ENCODE measurements at places on chromosomes 12 and 14.

GRCh38 chr12:82596483-82596882, 90.2 kb upstream of the TMTC2 start:
- DNase-seq, result no peak

DNA sequence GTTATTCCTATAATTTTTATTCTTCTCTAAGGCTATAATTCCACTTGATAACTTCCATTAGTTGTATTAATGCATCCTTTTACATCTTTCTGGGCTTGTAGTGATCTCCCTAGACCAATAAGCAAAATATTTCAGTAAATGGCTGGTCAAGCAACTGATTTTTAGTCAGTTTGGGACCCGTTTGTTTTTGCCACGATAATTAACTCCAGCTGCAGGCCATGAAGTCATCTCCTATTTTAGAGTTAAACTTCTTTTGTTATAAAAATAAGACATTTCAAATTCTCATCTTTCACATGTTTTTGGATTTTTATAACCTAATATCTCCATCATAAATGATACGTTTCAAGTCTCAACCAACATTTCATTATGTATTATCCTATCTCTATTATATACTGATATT, 49.4 kb downstream of the MAGOHB start:
- no peak for DNase-seq

DNA sequence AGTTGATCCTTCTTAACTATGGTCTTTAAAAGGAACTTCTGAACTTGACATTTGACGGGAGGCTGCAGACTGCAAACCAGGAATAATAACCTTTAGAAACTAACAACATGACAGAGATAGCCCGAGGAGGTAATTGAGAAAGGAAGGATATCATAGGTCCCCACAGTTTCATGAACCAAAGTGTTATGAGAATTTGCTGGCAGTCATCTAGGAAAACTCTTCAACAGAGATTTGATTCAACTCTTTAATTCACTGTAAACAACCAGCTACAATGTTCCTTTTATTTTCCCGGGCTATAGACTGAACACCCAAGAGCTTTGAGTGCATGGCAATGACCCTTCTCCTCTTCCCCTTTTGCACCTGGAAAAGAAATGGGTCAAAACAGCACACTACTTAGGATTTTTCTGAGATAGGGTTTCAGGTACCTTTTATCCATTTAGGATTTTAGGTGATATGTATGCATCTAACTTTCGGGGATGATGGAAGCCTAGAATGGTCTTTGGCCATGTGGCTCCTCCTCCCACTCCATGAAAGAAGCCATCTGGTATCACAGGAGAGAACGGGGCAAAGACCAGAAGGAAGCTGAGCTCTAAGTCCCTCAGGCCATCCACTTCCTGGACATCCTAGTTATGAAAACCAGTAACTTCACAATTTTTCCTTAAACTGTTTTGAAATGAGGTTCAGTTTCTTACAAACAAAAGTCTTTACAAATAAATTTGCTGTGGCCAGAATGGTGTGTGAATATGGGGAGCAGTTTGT, 23.0 kb downstream of the GLT8D2 start:
- DNase-seq, result no peak

DNA sequence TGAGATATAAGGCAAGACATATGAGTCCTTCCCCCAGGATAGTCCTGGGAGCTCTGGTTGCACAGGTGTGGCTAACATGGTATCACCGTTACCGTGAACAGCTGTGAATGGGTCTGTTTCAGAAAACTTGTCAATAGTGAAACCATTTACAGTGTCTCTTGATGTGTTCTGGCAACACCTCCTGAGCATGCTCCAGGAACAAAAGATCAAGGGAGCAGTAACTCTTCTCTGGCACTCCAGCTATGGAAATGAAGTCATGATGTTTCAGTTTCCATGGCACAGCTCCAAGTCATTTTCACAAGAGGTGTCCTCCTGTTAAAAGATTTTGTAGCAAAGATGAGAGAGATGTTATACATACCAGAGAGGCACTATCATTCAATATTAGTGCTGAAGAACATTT, 253.7 kb downstream of the SNAPC1 start:
- DNase-seq, result no peak

- DNase-seq, result no peak
These were observed 141.3 kb upstream of the PLEKHG7 start for GRCh38 chr12:92561543-92561899.

- DNase-seq, result no peak
These were observed 160.1 kb downstream of the SUDS3 start for GRCh38 chr12:118536306-118536906.

DNA sequence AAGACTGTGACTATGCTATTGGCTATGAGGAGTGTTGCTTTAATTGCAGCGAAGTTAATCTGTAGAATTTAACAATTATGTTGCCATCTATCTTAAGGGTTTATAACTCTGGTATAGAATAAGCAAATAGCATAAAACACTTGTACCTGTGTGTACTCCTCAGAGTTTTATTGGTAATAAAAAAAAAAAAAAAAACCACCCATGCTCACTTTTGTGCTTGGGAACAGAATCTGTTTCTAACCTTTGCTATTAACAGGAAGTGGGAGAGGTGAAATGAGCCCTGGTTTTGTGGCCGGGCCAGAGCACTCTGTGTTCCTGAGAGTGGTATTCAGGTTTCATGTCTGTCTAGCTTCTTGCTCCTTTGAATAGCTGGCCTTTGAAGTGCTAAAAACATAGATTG, 53.1 kb downstream of the PDE3A start:
- no peak for DNase-seq

- no peak for DNase-seq
These were observed 261.7 kb upstream of the FOXN3 start for GRCh38 chr14:89678768-89679167.

DNA sequence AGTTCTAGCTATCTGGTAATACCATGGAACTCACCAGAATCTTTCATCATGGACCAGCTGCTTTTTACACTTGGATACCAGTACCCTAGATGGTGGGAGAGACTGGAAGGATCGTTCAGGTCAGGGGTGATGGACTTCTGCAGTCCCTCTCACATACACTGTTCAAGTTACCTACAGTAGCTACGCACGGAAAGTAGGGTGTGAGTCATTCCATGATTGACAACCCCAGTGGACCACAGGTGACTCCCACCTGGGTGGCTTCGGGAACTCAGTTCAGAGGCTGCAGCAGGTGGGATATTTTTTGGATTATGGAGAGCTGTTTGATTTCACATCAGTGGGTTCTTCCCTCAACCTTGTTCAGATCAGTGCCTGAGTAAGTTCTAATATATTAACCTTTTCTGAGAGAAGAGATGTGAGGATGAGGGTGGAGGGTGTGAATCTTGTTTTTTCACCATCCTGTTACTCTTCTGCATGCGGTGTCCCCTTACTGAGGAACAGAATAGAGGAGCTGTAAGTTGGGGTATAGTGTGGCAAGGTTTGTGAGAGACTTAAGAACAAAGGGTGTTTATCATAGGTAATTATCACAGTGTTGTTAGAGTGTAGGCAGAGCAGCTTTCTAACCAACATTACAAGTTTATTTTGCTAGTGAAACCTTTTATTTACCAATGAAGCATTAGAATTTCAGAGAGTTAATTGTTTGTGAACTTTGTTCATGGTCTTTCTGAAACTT, 39.6 kb downstream of the PRKCH start:
- no peak for DNase-seq

GRCh38 chr12:88237954-88238353, 95.8 kb downstream of the TMTC3 start:
- DNase-seq, result no peak

- no peak for DNase-seq
These were observed 16.4 kb upstream of the VWF start for GRCh38 chr12:6140651-6141447.

GRCh38 chr14:99479906-99480869, at the start of gene SETD3:
Gene SETD3 (minus strand): TSS chr14:99480859. CDS start chr14:99465805, 15,054 bp downstream.
- peak; percentile 12 for DNase-seq

DNA sequence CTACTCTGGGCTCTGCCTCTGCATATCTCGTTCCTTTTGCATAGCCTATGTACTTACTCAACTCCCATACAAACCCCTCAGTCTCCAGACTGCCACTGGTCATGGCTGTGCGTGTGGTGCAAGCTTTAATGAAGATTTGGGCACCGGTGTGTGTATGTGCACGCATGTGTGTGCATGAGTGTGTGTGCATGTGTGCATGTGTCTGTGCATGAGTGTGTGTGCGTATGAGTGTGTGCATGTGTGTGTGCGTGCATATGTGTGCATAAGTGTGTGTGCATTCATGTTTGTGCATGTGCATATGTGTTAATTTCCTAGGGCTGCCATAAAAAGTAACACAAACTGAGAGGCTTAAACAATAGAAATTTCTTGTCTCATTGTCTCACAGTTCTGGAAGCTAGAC, 17.1 kb upstream of the TBPL2 start:
- DNase-seq, result no peak

GRCh38 chr12:124640056-124640455, 72.6 kb upstream of the NCOR2 start:
- DNase-seq, result no peak

GRCh38 chr12:27026257-27026656, 3.9 kb downstream of the MED21 start:
- DNase-seq, result no peak

DNA sequence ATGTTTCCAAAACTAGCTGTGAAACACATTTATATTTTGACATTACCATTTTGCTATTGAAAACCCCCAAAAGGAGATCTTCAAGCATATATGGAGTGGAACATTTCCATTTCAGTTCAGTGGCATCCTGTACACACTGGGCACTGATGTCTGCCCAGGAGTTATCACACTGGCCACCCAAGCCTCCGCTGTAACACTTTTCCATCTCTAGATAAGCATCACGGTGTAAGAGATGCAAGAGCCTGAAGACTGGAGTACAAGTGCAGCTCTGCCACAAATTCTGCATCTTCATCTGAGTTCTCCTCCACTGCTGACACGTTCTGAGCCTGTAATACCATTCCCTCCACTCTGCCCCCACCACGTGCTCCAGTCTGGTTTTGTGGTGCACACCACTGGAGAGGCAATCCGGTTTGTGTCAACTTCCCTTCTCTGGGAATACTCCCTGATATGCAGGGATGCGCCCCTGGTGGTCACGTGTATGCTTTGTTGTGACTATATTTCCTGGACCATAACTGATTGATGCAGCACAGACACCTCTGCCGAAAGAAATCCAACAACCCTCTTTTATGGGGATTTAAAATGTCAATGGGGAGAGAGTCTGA, 12.7 kb downstream of the SPTLC2 start:
- DNase-seq, result no peak

- DNase-seq, result no peak
These were observed 126.1 kb downstream of the EPS8 start for GRCh38 chr12:15662983-15663659.

- no peak for DNase-seq
These were observed 20.0 kb downstream of the HIP1R start for GRCh38 chr12:122855071-122855829.

DNA sequence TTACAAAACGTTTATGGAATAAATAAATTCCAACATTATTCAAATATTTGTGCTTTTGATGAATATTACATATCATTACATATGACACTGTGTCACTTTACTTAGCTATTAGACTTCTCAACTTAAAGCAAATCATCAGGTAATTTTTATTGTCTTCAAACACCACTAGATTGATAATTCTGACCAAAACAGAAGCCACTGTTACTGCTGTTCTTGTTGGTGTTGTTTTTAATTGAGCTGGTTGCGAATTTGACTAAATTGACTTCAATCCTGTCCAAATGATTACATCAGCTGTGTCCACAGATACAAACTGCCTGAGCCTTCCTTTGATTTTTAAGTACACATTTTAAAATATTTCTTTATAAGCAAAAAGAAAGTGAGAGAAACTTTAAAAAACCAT, 29.2 kb downstream of the PRKD1 start:
- no peak for DNase-seq

DNA sequence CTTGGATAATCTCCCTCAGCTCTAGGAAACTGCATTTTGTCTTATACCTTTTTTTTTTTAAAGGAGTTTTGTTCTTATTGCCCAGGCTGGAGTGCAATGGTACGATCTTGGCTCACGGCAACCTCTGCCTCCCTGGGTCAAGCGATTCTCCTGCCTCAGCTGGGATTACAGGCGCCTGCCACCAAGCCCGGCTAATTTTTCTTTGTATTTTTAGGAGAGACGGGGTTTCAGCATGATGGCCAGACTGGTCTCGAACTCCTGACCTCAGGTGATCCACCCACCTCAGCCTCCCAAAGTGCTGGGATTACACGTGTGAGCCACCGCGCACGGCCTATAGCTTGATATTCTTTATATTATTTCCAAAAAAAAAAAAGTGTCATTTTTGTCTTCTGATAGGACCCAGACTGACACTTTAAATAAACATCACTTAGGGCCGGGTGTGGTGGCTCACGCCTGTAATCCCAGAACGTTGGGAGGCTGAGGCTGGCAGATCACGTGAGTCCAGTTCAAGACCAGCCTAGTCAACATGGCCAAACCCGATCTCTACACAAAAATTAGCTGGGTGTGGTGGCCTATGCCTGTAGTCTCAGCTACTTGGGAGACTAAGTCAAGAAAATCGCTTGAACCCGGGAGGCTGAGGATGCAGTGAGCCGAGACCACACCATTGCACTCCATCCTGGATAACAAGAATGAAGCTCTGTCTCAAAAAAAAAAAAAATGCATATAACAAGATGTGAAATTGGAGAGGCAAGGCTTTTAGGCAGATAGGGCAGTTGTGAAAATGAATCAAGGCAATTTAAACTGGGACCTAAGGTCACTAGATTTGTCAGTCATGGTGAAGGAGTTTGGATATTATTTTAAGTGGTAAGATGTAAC, 18.4 kb downstream of the SLC2A3 start:
- no peak for DNase-seq

- no peak for DNase-seq
These were observed 130.3 kb upstream of the RBM19 start for GRCh38 chr12:114096461-114096860.

- no peak for DNase-seq
These were observed 17.9 kb downstream of the WASHC3 start for GRCh38 chr12:102043928-102044327.

GRCh38 chr12:10136637-10137205, 6.7 kb upstream of the CLEC7A start:
- no peak for DNase-seq

DNA sequence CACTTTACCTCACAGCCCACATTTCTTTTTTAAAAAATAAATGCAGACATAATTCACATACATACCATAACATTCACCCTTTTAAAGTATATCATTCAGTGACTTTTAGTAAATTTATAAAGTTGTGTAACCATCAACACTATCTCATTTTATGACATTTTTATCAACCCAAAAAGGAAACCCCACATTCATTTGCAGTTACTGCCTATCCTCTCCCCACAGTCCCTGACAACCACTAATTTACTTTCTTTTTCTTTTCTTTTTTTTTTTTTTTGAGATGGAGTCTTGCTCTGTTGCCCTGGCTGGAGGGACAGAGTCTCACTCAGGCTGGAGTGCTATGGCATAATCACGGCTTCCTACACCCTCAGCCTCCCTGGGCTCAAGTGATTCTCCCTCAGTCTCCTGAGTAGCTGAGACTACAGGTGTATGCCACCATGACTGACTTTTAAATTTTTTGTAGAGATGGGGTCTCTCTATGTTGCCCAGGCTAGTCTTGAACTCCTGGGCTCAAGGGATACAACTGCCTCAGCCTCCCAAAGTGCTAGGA, 1.5 kb upstream of the EP400 start:
- DNase-seq, result no peak

- no peak for DNase-seq
These were observed 836.6 kb downstream of the SLC6A15 start for GRCh38 chr12:84075991-84076390.

GRCh38 chr12:39235990-39236767, 206.7 kb downstream of the KIF21A start:
- no peak for DNase-seq

GRCh38 chr12:96482086-96482485, 7.3 kb upstream of the CFAP54 start:
- no peak for DNase-seq
